ENCODE measurements at places on chromosomes 12 and 14.

GRCh38 chr14:23183479-23183878 is at the start of gene SLC7A8:
SLC7A8 (minus strand) TSS chr14:23183660; CDS start chr14:23182914, 746 bp downstream.
- peak; percentile 20 for DNase-seq

DNA sequence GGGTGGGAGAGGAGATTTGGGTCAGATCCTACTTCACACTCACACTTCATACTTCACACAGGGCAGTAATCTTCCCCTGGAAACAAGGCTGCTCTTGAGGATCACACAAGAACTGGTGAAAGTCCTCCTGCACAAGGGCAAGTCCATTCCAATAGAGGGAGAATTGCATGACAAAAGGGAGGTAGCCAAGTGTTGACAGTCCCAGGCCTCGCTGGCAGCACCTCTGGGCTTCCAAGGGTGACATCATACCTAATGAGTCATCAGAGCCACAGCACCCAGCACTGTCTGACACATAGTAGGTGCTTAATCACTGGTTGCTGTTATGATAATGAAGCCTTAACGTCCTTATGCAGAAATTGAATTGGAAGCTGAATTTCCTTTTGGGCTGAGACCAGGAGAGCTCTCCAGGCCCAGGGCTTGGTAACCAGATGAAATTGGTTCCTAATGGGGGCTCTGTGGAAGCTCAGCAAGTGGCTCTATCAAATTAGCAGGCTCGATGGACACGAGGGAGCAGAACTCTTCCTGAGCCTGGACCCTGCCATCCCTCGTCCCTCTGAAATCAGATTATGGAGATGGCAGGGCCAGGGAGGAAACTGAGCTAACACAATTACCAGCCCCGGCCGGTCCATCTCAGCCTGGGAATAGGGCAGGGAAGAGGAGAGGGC is 58.8 kb upstream of the ACTN1 start:
- DNase-seq = no peak

DNA sequence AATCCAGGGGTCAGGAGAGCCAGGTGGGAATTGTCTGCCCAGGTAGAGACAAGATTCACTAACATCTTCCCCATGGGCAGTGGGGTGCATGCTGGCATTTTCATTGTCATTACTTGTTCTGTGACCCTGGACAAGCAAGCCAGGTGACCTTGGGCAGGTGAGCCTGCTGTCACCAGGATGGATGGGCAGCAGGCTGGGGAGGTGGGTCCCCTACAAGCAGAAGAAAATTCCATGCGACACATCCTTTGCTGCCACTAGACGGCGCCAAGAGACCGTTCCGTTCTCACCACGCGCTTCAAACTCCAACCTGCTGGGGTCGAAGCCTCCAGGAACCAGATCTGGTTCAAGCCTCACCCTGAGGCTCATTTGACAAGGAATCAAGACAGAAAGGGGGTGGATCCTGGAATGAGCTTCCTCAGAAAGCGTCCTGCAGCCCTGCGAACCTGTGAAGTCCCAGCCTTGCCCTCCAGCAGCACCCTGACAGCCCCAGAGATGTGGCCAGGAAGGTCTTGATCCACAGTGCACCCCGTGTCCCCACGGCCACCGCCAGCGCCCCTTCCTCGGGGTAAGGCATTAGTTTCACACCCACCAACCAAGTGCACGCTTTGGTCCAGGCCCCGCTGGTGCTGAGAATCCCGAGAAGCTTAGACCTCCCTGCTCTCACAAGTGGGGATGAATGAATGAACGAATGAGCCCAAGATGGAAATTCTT is 3.2 kb upstream of the DYNC1H1 start:
- peak; percentile 66 for DNase-seq

GRCh38 chr12:108948367-108948766 is 68.5 kb downstream of the DAO start:
- DNase-seq = no peak

DNA sequence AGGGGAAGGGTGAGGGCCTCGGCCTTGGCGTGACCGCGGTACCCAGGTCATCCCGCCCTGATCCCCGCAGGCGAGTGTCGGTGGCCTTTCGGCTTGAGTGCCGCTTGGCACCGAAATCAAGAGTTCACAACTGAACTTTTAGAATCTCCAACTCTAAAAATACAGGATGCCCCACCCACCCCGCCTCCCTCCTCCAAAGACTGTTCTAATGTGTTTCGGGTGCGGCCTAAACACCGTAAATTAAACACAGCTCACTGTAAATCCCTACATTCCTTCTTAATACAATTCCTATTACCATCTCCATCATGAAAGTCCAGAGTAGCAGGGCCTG is 11.4 kb downstream of the SCNN1A start:
- no peak for DNase-seq

GRCh38 chr12:129788506-129789084 is 115.2 kb downstream of the TMEM132D start:
- DNase-seq = no peak

DNA sequence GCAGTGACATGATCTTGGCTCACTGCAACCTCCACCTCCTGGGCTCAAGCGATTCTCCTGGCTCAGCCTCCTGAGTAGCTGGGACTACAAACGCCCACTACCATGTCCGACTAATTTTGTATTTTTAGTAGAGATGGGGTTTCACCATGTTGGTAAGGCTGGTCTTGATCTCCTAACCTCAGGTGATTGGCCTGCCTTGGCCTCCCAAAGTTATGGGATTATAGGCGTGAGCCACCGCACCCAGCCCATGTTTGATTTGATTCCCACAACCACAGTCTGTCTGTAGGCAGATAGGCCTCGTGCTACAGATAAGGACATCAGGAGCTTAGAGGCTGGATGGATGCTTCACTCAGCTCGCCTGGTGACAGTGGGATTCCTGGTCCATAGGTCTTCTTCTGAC is 23.0 kb downstream of the EML1 start:
- no peak for DNase-seq

GRCh38 chr14:81536241-81536771 is 2.7 kb upstream of the SEL1L start:
- no peak for DNase-seq

DNA sequence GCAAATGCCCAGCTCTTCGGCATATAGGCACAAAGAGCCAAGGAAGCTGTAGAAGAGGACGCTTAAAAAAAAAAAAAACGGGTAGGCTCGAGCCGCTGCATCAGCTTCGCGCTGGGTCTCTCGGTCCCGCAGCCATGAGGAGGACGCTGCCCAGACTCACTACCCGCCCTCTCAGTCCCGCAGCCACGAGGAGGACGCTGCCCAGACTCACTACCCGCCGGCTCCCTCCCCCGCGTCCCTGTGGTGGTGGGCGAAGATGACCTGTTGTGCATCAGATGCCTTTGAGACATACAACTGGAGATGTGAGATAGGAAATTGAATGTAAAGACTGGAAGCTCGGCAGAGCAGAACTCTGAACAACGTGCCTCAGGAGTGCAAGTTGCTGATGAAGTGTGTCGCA is 11.4 kb upstream of the SPSB2 start:
- no peak for DNase-seq

DNA sequence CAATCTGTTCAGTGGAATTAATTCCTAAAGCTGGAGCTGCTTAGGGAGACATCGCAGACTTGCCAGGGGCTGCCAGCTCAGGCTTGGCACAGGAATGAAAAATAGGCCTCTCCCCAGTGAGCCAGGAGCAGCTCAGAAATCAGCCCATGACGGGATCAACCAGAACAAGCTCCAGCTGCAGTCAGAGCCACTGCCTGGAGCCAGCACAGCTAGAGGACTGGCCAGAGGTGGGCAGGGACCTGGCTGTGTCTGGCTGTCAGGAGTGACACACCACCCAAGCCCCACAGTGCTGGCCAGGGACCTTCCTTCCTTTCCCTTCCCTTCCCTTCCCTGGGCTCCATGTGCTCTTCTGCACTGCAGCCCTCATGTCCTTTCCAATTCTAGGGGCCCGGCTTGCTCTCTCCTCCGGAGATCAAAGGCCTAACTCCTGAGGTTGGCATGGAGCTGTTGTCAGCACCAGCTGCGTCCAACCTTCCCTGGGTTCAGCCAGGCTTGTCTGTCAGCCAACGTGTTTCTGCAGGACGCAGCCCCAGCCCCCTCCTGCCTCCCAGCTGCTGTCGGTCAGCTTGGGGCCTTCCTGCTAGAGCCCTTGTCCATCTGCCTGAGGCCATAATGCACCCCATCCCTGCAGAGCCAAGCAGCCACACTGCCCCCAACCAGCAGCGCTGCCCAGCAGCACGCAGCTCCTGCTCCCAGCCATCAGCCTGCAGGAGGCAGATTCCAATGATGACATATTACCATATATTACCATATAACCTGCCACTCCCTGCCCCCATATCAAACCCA is 149.3 kb downstream of the CALM1 start:
- no peak for DNase-seq

GRCh38 chr12:45582986-45583659 is 146.4 kb upstream of the ARID2 start:
- DNase-seq = no peak

DNA sequence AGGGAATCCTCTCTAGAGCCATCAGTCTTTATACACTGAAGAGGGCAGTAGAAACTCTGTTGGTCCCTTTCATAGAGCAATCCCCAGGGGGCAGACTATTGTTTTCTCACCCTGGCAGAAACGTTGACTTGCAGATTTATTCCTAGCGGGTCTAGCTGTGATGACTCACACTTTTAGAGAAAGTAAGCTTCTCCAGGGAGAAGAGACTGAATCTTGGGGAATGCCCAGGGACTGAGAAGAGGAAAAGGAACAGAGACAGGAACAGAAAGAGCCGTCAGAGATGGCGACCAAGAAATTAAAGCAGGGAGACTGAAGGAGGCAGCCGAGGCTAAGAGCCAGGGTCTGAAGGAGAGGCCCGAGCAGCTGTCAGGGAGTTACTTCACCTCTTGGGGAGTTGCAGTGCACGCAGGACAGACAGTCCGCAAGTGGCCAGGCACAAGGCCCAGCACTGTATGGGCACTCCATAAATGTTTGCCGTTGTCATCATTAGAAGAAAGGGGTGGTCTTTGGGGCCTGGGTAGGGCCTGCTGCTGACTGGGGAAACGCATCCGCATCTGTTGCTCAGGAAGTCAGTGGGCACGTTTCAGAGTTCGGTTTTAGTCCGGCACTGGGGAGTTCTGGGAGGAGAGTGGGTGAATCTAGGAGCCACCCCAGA is 13.0 kb downstream of the PLEKHG6 start:
- DNase-seq = peak; percentile 26

GRCh38 chr12:50937653-50938052 is 14.7 kb upstream of the HIGD1C start:
- no peak for DNase-seq
